ENCODE measurements at places on chromosomes 11 and 22.

GRCh38 chr11:111978028-111978771, 41.1 kb downstream of the DIXDC1 start:
- no peak for DNase-seq

- DNase-seq = no peak
Measured at GRCh38 chr11:64500176-64501013, 90.6 kb upstream of the SLC22A12 start.

DNA sequence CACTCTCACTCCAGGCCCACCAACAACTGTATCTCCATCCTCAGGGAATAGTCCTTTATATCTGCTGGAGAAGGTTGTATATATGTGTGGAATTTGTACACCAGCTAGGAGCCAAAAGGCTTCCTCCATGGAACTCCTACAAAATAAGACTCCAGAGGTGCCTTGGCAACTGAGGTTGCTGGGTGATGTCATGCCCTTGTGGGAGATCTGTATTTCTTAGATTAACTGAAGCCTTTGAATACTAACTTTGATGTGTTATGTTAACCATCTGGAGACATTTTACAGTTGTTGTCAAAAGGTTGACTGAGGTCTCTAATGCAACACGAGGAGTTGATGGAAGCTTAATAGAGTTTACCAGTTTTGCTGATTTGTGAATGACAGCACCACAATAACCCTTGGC, 139.5 kb upstream of the TTC12 start:
- DNase-seq = no peak

- DNase-seq = peak; percentile 89
Measured at GRCh38 chr11:832529-833113, at the start of gene CD151. Gene CD151 (plus strand): TSS chr11:832952. CDS start chr11:836070, 3,118 bp downstream.

GRCh38 chr11:58770627-58771457, 39.1 kb upstream of the GLYAT start:
- DNase-seq = no peak

GRCh38 chr11:75024764-75025211, 36.1 kb downstream of the NEU3 start:
- no peak for DNase-seq

- no peak for DNase-seq
Measured at GRCh38 chr11:70090961-70091381, 12.9 kb downstream of the ANO1 start.

GRCh38 chr11:17770917-17771316, 36.3 kb downstream of the KCNC1 start:
- DNase-seq = no peak

- DNase-seq = no peak
Measured at GRCh38 chr11:94558468-94558867, 8.7 kb upstream of the PIWIL4 start.

DNA sequence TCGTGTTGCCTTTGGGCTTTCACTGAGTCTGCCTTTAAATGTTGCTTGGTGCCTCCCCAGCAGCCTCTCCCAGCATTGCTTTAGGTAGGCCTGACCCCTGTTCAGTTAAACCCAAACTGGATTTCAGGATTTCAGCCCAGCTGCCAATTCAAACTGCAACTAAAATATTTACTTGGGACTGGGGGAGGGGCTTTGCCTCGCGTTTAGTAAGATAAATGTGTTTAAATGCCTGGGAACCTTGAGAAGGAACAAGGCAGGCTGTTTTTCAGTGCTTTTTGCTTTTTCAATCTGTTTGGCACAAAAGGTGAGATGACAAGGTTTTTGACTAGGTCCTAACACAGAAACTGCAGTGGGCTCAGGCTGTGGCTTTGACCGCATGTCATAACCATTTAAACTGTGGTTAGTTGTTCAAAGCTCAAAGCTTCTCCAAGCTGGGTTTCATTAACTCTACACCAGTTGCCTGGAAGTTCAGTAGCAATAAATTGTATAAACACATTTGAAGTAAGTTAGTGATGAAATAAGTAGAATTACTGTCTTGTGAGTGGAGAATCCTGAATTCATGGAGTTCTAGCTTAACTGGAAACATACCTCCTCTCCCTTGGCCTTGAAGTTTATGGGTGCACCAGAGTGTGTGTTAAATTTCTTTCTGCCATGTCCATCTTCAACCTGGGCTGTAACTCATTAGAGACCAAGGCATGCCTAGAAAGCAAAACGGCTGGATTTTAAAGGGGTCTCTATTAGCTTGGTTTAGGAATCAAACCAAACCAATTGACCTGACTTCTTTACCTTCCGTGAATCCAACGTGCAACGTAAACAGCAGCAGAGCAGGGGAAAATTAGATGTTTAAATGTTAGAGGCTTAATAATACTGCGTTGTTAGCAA, 3.6 kb downstream of the PKNOX2 start:
- no peak for DNase-seq

DNA sequence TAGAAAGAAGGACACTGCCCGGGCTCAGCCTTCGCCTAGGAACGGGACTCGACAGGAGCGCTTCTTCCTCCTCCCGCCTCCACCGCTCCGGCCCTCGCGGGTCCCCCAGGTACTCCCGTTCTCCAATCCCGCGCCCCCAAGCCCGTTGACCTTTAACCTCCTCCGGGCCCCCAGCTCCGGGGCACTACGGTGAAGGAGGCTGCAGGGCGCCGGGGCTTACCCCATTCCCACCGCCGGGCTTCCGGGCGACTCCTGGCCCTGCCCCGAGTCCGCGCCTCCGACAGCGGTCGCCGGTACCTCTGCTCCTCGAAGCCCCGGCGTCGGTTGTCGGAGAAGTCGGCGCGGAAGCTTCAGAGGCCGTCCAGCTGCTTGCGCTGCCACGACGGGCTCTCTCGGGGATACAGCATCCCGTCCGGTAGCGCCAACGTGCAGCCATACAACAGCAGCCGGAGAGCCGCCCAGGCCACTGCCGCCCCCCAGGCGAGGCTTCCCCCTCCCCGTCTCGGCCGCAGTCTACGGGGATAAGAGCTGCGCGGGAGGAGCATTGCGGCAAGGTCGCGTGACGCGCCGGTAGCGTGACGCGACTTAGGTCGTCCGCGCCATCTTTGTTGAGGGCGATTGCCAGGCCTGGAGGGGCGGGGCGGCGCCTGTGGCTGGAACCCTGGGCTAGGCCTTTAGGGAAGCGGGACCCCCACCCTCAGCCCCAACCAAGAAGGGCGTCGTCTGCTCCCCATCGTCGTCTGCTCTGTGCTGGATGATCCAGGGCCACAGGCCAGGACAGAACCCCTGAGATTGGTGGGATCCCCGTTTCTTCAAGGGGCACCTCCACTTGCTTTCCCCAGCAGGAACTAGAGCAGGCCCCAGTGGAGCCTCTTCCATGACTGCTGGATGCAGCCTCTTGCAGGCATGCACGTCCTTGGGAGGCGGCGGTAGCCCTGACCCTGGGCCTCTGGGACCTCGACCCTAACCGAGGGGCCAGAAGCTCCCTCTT, 26.3 kb downstream of the RGL4 start:
- DNase-seq = peak; percentile 96

DNA sequence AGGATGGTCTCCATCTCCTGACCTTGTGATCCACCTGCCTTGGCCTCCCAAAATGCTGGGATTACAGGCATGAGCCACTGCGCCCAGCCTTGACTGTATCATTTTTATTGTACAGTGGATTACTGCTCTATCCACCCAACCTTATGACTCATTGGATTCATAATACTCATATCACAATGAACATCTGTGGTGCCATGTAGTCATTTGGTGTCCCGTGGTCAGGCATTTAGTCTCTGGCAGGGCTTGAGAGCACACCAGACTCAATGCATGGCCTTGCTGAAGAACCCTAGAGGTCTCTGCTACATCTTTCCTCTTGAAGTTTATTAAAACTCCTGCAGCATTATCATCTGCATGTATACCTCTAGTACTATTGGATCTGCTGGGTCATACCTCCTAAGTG, 98.0 kb upstream of the LDLRAD3 start:
- no peak for DNase-seq

- no peak for DNase-seq
Measured at GRCh38 chr11:131354251-131354701, 16.1 kb upstream of the NTM start.

DNA sequence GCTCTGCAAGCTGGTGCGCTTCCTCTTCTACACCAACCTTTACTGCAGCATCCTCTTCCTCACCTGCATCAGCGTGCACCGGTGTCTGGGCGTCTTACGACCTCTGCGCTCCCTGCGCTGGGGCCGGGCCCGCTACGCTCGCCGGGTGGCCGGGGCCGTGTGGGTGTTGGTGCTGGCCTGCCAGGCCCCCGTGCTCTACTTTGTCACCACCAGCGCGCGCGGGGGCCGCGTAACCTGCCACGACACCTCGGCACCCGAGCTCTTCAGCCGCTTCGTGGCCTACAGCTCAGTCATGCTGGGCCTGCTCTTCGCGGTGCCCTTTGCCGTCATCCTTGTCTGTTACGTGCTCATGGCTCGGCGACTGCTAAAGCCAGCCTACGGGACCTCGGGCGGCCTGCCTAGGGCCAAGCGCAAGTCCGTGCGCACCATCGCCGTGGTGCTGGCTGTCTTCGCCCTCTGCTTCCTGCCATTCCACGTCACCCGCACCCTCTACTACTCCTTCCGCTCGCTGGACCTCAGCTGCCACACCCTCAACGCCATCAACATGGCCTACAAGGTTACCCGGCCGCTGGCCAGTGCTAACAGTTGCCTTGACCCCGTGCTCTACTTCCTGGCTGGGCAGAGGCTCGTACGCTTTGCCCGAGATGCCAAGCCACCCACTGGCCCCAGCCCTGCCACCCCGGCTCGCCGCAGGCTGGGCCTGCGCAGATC, 16.5 kb downstream of the P2RY2 start:
- DNase-seq = peak; percentile 84

GRCh38 chr22:30221121-30221992, 25.2 kb downstream of the LIF start:
- peak; percentile 90 for DNase-seq

GRCh38 chr11:1916132-1916985, 3.1 kb upstream of the TNNT3 start:
- peak; percentile 82 for DNase-seq

DNA sequence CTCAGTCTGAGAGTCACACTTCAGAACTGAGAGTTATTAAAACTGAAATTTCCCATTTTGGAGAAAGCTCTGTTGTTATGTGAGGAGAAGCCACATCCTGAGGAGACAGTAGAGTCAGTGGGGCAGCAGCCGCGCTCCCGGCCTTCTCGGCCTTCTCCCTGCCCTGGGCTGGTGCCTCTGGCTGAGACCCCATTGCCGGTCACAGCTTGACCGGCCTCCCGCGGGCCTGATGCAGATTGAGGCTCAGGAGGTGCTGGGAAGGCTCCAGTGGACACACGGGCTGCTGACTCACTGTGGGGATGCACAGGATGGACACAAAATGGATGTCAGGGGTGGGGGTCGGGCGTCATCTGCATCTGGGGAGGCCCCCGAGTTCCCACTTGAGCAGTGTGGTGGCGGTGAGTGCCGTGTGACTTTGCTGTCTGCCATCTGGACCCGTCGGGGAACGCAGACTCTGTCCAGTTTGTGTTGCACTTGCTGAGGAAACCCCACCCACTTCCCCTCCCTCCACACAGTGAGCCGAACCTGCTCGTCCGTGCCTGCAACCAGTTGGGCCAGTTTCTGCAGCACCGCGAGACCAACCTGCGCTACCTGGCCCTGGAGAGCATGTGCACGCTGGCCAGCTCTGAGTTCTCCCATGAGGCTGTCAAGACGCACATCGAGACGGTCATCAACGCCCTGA, 50.1 kb downstream of the MUC6 start:
- DNase-seq = no peak

DNA sequence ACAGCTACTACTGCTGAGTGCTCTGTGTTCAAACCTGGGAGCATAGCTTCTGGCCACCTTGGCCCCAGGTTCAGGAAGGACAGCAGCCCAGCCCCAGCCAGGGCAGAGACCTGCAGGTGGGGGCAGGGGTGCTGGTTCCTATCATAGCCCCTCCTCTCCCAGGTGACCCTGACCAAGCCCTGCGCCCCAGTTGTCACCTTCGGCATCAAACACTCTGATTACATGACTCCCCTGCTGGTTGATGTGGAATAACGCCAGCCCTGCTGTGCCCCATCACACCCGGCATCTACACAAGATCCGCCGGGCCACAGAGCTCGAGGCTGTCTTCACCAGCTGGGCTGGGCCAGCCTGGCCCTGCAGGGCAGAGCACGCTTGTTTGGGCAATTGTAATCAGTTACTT, 6.9 kb downstream of the SCGB1C1 start:
- DNase-seq = peak; percentile 70

GRCh38 chr11:117814766-117815261, 9.7 kb downstream of the FXYD2 start:
- DNase-seq = peak; percentile 95

GRCh38 chr11:8812438-8812837, 98.6 kb upstream of the AKIP1 start:
- no peak for DNase-seq

DNA sequence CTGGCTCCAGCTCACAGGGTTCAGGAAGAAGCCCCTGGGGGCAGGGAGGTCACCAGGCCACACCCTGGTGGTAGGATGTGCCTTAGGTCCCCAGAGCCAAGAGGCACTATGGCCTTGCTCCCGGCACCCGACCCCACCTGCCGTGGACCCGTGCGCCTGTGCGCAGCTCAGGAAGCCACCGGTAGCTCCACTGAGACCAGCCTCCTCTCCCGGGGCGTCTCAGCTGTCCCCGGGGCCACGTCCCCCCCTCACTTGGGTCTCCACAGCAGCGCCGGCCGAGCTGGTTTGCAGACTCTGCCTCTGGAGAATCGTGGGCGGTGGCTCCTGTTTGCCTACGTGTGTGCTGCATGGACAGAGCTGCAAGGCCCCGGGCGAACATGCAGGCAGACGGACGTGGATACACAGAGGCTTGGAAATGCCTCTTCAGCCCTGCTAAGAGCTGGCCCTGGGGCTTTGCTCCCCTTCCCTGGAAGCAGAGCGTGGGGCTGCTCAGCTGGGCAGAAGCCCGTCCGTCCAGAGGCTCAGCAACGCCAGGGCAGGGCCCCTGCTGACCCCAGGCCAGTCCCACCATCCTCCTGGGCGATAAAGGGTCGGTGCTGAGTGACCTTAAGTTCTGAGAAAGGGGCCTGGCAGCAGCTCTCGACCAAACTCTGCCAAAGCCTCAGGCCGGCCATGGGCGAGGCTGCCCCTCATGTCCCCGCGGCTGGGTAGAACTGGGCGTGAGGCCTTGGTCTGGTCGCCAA, 15.3 kb upstream of the MUC5B start:
- DNase-seq = peak; percentile 72

GRCh38 chr11:134642206-134642605, 230.2 kb upstream of the B3GAT1 start:
- no peak for DNase-seq

GRCh38 chr11:10285148-10285802, 8.7 kb downstream of the SBF2 start:
- DNase-seq = no peak

DNA sequence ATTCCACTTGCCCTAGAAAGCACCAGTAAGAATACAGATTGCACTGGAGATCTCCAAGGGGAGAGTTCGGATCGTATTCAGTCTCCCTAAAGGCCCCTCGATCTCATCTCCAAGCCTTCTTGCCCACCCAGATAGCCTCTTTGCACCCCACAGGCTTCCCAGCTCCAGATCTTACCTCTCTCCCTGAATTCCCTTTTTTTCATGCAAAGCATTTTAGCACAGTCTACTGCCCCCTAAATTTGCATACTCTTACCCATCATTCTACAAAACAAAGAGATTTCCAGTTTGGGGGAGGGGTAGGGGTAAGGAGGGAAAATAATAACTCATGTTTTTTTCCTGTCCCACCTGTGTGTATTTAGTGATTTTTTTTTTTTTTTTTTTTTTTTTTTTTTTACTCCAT, 105.2 kb downstream of the NAV2 start:
- no peak for DNase-seq

GRCh38 chr22:49535527-49536125, 292.0 kb downstream of the BRD1 start:
- peak; percentile 54 for DNase-seq
